ENCODE measurements at places on chromosomes 6 and 20. TPM values are rescaled to one million over a fixed set of nuclear protein-coding genes. Genes with fewer than 3 reads are reported as not detected.
A peak's percentile ranks its signal among the peaks of the same experiment; 100 is the strongest.

Gene TP53TG5
- not detected for total RNA-seq

Gene TMEM14B
- 62.3 TPM for total RNA-seq

Gene TINAG
- total RNA-seq, result not detected

Gene BCKDHB
- total RNA-seq, result 13.6 TPM

Gene C4B
- 6.4 TPM for total RNA-seq

DNA sequence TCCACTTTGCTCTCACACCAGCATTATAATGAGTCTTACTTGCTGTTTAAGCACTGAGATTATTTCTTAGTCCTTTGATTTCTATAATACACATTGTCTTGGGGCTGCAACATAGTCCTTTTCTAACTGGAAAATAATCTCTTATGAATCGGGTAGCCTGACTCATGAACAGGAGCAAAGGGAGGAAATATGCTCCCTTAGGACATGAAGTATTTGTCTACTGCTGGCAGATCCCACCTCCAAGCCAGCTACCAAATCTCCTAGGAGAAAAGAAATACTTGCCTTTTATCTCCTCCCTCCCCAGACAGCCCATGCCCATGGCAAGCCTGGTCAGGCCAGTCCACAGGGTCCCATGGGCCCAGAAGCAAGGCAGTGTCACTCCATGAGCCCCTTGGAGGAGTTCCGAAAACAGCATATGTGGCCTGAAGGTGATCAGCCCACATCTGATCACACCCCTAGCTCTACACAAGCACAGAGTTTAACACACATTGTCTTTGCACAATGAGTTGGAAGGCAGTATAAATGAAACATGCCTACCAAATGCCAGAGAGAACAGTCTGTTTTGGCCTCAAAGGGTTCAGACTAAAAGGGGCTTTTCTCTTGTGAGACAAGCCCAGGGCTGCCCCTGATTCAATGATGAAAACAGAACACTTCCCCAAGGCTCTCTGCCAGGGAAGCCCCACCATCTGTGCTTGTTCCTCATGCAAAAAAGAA lies 37.1 kb upstream of the SLC4A11 start:
- DNase-seq, result no peak

DNA sequence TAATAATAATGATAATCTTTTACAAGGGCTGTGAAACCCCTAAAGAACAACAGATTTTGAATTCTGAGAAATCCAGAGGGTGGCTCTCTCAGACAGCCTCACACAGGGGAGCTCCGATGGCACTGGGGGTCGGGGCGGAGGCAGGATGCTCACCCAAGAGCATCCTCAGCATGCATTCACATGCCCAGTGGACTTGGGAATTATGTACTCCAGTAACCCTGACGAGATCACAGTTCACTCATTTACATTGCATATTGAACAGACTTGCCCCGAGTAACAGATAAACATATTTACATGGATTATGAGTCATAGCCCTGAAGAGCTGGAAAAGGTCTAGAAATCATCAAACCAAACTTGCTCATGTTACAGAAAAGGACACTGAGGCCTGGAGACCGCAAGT lies 482.7 kb upstream of the JARID2 start:
- DNase-seq, result no peak

GRCh38 chr6:119280668-119281067 lies 68.9 kb downstream of the MAN1A1 start:
- DNase-seq, result no peak

DNA sequence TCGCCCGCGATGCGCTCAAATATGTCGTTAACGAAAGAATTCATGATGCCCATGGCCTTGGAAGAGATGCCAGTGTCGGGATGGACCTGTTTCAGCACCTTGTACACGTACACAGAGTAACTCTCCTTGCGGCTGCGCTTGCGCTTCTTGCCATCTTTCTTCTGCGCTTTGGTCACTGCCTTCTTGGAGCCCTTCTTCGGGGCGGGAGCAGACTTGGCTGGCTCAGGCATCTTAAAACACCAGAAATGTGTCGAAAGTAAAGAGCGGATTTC lies 36.4 kb downstream of the HFE start:
- DNase-seq, result peak; percentile 40

- DNase-seq, result no peak
Observed at GRCh38 chr20:56843386-56843785, 214.3 kb downstream of the TFAP2C start.

GRCh38 chr6:8829296-8829695 lies 394.0 kb upstream of the SLC35B3 start:
- DNase-seq, result no peak
